ENCODE measurements at places on chromosomes 11 and 22. TPM values are rescaled to one million over a fixed set of nuclear protein-coding genes. Genes with fewer than 3 reads are reported as not detected.

GRCh38 chr22:26579331-26579886 is 10.5 kb downstream of the TPST2 start:
- DNase-seq, result no peak

The PRR33 gene
- not detected for total RNA-seq

The OR6T1 gene
- not detected for total RNA-seq

DNA sequence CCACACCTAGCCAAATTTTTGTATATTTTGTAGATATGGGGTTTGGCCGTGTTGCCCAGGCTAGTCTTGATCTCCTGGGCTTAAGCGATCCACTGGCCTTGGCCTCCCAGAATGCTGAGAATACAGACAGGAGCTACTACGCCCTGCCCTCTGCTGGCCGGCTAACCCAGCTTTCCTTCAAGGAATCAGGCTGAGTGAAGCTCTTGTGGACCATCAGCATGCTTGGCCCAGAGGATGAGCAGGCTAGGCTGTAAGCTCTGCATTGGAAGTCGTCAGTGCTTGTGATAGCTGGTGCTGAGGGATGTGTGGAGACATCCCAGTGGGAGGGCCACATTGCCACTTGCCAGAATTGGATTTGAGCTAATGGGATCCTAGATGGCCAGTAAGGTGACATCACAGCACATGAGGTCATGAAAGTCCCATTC is 60.6 kb downstream of the MED15 start:
- DNase-seq, result no peak

DNA sequence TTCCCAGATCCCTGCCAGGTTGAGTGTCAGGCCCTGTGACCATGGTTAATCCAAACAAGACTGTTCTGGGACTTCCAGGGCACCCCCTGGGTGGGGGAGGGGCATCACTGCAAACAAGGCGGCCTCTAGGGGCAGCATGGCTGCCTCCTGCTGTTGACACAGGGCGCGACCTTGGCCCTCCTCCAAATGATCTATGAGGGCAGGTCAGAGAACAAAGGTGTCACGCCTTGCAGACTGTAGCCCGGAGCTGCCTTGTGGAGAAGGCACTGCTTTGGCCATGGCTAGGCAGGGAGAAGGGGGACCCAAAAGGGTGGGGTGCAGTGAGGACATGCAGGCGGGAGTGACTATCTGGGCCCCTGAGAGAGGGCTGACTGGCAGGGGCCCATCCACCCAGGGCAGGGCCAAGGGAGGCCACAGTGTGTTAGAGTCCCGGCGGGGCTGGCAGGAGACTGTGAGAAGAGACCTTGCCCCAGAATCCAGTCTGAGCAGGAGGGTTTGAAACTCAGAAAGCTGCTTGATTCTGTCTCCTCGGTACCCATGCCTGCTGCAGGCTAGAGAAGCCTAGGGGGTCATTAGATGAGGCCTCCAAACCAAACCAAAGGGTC is 35.6 kb downstream of the KCNC1 start:
- no peak for DNase-seq

GRCh38 chr22:30441088-30441487 is 15.5 kb downstream of the MTFP1 start:
- DNase-seq, result no peak

DNA sequence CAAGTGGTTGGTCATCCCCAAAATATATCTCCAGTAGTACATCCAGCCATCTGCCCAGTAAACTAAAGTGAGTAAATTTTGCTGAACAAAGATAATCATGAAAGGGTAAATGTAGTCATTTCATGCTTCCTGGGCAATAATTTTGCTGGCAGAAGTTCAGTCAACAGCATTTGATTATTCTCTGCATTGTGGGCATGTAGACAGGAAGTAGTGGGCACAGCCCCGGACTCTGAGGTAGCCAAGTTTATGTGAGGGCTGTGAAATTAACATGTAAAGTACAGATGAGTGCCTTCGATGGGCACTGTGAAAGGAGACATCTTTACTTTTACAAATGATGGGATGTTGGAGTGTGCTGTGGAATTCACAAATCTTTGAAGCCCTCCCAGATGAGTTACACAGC is 312.2 kb upstream of the MTNR1B start:
- no peak for DNase-seq

The IFT27 gene
- total RNA-seq, result 9.3 TPM

- no peak for DNase-seq
These were observed 29.3 kb downstream of the SHANK2 start for GRCh38 chr11:71223081-71223405.

DNA sequence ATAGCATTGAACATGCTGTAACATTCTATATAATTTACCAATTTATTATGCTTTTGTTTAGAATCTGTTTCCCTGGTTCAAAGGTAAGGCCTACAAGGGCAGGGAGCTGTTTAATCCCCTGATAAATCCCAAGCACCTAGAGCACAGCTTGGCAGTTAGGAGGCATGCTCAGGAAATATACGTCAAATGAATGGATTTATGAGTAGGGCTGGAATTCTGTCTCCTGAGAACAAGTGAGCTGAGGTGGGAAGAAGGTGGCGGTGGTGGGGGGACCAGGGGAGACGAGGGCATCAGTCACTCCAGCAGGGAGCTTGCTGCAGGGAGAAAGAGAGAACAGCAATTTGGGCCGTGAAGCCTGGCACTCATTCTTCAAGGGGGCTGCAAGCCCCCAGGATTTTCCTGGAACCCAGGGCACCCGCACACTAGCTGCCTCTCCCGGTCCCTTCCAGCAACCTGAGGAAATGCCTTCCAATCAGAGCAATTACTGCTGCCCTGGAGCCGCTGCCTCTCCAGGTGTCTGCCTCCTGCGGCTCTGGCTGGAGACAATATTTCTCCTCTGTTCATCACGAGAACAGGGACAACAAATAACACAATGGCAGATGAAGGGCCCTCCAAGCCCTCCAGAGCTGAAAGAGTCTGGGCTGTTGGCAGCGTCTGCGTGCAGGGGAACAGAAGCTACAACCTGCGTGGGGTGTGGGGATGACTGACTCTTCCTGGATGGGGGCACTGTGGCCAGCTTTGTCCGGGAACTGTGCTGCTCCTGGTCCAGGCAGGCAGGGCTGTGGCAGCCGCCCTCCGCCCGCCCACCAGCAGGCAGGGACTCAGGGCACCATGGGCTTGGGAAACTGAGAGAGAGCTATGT is 233.4 kb downstream of the ST3GAL4 start:
- no peak for DNase-seq

GRCh38 chr11:34588023-34588422 is 32.9 kb upstream of the EHF start:
- DNase-seq, result no peak

DNA sequence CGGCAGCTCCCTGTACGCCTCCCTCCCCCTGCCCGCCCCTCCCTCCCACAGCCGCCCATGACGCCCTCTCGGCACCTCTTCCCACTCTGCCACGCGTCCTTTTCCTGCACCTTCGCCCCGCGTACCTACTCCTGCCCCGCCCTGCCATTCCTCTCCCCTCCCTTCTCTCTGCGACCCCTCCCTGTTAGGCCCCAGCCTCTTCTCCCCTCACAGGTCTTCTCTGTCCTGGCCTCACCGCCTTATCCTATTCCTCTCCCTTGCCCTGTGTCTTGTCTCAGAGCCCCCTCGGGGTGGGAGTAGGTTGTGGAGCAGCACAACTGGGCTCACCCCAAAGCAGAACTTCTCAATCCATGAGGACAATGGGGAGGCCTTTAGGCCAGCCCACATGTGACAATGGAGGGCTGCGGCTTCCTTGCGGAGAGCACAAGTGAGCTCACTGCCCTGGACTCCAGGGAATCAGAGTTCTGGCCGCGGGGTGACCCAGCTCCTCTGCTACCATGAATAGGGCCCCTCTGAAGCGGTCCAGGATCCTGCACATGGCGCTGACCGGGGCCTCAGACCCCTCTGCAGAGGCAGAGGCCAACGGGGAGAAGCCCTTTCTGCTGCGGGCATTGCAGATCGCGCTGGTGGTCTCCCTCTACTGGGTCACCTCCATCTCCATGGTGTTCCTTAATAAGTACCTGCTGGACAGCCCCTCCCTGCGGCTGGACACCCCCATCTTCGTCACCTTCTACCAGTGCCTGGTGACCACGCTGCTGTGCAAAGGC is 539 bp downstream of the SLC35C1 start:
- DNase-seq, result peak; percentile 87

The PATE4 gene
- not detected for total RNA-seq

- DNase-seq, result no peak
These were observed 347.9 kb downstream of the DLG2 start for GRCh38 chr11:85279267-85279666.

The TPBGL gene
- total RNA-seq, result not detected

DNA sequence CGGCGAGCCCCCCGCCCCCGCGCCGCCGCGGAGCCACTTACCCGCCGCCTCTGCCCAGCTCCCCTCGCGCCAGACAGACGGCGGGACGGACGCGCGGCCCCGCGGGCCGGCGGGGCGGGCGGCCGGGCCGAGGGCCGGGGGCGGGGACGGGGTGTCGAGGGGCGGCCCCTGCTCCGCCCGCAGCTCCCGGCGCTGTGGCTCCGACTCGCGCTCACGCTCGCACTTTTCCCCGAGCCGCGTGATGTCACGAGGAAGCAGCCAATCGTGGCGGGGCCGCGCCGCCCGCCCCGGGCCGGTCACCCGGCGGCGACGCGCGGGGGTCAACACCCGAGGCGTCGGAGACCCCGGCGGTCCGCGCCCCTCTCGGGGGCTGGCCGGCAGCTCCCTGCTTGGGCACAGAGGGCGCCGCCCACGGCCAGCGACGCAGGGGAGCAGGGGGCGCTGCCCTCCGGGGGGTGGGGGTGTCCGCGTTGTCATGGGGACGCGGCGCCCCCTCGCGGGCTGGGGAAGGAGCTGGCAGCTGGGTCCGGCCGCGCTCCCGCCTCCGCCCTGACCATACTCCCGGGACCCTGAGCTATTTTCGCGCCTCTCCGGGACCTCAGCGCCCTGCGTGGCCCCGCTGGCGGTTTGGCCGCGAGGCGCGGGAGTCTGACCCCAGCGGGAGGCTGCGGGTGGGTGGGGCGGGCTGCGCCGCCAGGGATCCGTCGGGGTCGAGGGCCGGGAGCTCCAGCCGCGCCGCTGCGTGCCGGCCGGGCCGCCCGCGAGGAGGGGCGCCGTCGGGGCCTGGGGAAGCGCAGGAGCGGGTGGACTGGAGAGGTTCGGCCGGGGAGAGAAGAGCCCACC is at the start of gene CHRM4:
Gene CHRM4, minus strand, starts transcription at position 199 of the 843 bp plus-strand sequence. CDS start 5,219 bp downstream, outside the sequence.
- DNase-seq, result no peak

The DEUP1 gene
- not detected for total RNA-seq
